NCI-H1694 treated with DMSO at 0.1 percent for 48 hours (cell line): ENCODE measurements at places on chromosomes 7 and 10.

GRCh38 chr7:140249036-140249806 lies 72.4 kb upstream of the KDM7A start:
- no peak for DNase-seq

GRCh38 chr10:8116926-8117493 lies 62.5 kb downstream of the GATA3 start:
- DNase-seq, result no peak

GRCh38 chr10:62562795-62563194 lies 188.6 kb downstream of the ZNF365 start:
- DNase-seq, result no peak

GRCh38 chr7:8117195-8117594 lies 144.8 kb downstream of the ICA1 start:
- no peak for DNase-seq

DNA sequence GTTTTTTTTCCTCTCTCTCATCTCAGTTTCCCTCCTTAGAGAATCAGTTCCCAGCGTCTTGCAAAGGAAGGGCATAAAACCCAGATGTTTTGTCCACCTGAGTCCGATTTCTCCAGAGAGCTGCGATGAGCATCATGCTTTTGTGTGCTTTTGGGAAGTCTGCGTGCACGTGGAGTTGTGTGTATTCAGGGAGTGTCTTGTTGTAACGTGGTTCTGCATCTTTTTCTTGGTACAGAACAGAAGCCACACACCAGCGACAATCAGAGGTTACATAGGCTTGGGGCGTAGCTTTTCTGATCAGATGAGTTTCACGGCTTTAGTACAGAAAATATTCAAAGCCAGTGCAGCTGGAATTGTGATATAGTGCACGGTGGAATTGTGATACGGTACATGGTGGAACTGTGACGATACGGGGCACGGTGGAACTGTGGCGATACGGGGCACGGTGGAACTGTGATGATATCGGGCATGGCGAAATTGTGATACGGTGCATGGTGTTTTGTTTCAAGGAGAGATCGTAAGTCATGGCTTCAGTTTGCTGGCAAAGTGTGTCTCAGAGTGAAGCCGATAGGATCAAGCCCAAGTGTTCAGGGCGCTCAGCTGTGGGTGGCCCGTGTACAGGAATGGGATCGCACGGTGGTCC lies 32.8 kb downstream of the FOXK1 start:
- no peak for DNase-seq

DNA sequence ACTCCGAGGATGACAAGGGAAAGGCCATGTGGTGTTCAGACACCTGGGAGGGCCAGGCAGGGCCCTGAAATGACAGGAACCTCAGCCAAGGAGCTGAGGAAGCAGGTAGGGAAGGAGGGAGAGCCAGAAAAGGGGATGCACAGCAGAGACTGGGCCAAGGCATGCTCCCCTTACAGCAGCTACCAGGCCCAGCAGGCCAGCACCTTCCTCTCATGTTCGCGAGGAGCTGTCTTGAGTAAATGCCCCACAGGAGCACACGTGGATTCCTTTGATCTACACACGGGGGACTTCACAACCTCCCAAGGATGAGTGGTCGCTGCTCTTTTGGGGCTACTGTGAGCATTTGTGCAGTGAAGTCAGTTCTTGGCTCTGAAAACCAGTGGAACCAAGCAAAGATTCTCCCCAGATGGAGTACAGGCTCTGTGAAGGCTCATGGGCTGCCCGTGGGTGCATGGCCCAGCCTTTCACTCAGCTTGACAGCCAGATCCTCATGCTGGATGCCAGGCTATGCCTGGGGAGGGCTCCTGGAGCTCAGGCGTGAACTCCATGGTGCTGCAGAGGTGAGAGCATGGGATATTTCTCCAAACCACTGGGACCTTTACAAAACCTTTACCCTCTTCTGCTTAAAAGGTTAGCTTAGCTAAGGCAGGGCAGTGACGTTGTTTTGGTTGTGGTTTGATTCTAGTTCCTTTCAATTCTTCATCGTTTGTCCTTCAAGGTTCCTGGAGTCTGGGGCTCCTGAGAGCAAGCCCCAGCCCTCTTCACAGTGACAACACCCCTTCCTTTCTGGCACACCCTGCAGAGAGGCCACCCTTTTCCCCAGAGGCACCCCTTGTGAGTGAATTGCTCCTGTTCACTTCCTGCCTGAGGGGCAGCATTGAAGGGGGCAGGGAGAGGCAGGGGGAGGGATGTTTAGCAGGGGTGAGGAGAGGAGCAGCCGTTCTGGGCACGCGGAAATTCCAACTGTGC lies 74.2 kb upstream of the ZPBP start:
- DNase-seq, result no peak

GRCh38 chr10:132547421-132547861 lies 9.9 kb downstream of the INPP5A start:
- no peak for DNase-seq

DNA sequence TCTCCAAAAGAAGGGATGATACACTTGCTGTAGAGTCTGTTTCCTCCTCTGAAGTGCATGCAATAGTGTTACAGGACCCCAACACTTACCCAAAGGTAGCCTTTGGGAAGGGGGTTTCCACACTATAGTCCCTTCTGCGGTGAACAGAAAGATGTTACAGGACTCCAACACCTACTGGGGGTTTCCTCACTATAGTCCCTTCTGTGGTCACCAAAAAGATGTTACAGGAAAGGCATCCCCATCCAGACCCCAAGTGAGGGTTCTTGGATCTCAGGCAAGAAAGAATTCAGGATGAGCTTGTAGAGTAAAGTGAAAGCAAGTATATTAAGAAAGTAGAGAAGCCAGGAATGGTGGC lies 69.2 kb upstream of the PIK3CG start:
- no peak for DNase-seq

DNA sequence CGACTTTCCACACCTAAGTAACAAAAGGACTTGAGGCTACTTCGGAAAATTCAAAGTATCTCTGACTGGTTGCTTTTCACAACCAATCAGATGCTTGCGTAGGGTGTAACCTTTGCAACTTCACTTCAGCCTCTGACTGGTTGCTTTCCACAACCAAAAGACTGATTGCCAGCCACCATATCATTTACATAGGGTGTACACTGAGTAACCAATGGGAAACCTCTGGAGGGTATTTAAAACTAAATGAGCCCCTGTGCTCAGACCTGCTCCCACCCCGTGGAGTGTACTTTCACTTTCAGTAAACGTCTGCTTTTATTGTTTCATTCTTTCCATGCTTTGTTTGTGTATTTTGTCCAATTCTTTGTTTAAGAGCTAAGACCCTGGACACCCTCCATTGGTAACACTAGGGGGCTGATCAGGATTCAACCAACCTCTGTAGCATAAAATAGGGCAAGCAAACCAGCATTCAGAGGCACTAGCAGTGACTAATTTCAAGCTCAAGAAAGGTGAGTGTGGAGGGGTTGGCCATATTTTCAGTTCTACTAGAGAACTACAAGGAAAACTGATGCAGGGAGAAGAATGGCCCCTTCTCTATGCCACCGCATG lies 390.8 kb downstream of the POM121L12 start:
- no peak for DNase-seq

GRCh38 chr7:107596881-107597581 lies 17.0 kb downstream of the BCAP29 start:
- no peak for DNase-seq

DNA sequence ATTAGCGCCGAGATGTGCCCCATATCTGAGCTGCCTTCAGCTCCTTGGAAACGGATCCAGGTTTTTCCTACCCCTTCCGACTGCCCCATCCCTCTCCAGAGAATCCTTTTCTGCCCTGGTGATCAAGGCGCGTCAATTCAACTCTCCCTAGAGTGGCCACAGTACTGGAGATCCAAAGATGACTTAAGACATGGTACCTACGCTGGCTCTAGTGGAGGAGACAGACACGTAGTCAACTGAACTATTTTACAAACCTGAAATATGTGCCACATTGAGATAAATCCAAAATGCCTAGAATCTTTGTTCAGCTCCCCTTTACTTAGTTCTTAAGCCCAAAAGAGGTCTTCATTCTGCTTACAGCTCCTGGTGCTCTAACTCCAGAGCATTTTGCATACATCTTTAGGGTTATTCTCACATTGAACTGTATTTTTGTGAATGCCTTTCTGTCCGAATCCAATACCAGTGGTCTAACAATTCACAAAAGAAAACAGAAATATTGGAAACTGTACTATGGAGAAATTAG lies 444 bp upstream of the TNPO3 start:
- no peak for DNase-seq

DNA sequence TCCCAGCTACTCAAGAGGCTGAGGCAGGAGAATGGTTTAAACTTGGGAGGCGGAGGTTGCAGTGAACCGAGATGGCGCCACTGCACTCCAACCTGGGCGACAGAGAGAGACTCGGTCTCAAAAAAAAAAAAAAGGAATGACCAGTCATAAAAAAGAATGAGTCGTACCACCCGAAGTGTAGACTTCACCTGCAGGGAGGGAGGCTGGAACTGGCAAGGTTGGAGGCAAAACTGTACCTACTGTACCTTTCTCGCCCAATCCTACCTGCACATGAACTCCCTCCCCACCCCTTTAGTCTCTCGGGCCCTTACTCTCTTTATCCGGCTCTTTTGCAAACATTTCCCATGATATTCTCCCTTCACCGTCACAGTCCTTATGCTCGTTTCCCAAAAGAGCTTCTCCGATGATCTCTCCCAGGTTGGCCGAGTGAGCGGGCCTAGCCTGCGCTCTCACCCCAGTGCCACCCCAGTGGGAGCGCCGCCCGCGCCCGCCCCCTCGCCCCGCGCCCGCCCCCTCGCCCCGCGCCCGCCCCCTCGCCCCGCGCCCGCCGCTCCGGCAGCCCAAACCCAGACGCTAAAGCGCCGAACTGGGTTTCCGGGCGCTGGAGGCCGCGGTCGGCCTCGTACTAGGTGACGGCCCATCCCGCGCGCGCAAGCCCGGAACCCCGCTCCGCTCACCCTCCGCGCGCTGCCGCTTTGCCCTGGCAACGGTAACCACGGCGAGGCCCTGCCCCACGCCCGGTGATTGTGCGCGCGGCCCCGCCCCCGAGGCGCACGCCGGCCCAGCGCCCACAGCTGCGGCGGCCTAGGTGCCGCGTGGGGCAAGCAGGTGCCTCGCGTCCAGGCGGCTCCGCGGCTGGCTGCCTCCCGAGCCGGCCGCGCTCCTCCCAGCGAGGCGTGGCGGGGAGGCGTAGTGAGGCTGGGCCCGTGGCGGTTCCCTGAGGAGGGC lies at the start of gene SMKR1:
TSS of gene SMKR1 (plus strand) at position 772 of the 948 bp plus-strand sequence. CDS start 294 bp downstream, outside the sequence.
- DNase-seq, result peak; percentile 11

DNA sequence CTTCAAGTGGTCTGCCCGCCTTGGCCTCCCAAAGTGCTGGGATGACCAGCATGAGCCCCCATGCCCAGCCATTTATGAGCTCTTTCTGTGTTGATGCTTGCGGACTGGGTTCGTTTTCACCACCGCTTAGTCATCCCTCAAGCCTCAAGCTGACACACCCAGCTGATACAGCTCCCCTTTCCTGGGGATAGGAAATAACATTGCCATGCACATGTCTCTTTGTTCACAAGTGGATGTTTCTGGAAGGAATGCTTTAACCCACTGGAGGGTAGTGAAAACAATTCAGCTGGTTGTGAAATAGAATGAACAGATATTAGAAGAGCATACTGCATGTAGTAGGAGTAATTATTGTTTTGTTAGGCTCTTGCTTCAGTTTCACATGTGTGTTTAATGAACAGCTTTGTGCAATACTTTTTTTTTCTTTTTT lies 8.5 kb upstream of the METTL27 start:
- no peak for DNase-seq

GRCh38 chr7:91496251-91496820 lies 232.1 kb downstream of the FZD1 start:
- no peak for DNase-seq

GRCh38 chr7:149883048-149883438 lies 9.3 kb downstream of the ATP6V0E2 start:
- no peak for DNase-seq
